Activated effector memory CD4-positive, alpha-beta T cell treated with anti-CD3 and anti-CD28 coated beads, Interleukin-2, amount 50 U/mL, for 16 hours (primary cell): ENCODE measurements at places on chromosomes 11 and 22.

DNA sequence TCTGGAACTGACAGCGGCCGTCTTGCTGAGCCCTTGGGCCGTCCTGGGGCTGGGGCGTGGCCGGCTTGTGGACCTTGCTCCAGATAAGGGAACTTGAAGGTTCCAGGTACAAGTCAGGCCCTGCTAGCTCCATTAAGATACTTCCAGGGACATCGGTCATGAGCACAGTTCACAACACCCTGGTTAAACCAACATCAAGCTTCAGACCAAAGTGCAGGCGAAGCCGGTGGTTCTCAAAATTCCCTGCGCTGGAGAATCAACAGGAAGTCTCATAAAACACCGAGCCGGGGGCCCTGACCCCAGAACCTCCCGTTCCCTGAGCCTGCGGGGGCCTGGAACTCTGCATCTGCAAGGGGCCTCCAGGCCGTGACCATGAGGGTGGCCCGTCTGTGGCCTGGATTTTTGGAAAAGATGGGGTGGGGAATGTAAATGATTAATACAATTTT lies 1043.8 kb downstream of the BRD1 start:
- peak; percentile 25 for DNase-seq

DNA sequence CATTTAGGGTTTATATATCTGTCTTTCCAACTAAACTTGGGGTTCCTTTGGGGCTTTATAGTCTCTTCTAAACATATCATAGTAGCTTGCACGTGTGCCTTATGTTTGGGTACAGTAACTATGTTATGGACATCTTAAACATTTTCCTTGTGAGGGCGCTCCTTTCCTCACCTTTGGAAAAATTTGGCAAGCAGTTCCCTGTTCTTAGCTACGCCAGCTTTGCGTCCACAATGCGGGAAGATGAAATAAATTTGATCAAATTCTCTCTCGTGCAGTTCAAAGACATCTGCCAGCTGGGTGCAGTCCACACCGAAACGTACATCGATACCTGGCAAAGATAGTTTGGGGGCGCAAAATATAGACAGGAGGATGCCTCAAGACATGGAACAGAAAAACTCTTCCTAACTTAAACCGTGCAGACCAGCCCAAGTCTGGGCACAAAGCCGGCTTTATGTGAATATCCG lies 548 bp downstream of the FDXACB1 start:
- DNase-seq, result no peak

DNA sequence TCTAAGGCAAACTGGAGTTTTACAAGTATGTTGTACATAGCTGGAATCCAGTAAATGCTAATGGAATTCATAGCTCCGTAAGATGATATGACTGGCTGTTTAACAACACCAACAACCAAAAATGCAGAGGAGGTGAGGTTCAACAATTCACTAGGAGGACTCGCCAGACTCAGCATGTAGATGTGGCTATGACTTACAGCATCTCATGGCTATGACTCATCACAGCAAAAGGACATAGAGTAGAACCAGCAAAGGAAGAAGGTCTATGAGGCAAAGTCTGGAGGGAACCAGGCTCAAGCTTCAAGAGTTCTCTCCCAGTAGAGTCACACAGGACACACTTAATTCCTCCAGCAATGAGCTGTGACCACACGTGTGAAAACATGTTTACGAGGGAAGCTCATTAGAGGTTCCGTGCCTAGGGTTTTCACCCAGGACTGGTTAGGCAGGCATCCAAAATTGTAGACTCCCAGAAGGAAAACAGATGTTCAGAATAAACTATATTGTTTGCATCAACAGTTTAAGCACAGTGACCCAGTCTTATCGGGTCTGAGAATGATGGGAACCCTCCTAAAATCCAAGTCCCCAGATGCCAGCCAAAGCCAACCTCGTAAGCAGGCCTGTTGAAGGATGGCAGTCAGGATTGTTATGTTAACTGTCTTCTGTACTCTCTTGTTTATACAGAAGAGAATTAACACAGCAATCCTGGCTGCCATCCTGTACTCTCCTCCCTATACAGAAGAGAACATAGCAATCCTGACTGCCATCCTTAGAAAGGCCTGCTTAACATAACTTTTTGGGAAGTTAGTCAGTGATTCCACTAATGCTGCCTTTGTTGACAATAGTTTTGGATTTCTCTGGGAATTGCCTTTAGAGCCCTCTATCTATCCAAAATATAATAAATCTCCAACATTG lies 116.6 kb downstream of the LARGE1 start:
- DNase-seq, result no peak

DNA sequence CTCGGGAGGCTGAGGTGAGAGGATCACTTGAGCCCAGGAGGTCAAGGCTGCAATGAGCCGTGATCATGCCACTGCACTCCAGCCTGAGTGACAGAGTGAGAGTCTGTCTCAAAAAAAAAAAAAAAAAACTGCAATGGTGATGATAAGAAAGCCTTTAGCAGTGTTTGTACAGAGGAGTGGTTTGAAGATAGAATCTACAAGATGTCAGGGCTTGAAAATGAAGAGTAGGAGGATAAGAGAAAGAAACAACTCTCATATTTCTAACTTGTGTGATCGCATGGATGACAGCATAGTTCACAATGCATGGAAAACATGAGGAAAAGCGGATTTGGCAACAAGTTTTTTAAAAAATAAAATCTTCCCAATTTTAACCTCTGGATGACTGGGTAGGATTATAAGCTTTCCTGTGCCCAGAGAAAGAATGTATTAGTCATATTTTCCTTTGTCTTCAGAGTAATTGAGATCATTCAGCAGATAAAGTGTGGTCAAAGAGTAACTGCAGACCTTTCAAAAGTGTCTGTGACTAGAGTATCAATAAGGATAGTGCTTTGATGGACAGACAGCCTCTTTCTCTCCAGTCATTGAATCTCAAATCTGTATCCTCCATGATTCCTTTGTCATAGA lies 328.1 kb downstream of the CASP12 start:
- no peak for DNase-seq

- no peak for DNase-seq
Observed at GRCh38 chr11:1749395-1750351, 722 bp downstream of the IFITM10 start.

GRCh38 chr22:42363892-42364291 lies 68.3 kb downstream of the NFAM1 start:
- DNase-seq, result no peak

GRCh38 chr11:97060184-97060583 lies 670.4 kb downstream of the JRKL start:
- DNase-seq, result no peak

DNA sequence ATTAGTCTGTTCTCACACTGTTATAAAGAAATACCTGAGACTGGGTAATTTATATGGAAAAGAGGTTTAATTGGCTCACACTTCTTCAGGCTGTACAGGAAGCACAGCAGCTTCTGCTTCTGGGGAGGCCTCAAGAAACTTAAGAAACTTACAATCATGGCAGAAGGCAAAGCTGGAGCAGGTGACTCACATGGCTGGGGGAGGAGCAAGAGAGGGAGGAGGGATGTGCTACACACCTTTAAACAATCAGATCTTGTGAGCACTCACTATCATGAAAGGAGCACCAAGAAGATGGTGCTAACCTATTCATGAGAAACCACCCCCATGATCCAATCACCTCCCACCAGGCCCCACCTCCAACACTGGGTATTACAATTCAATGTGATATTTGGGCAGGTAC lies 381.6 kb downstream of the ETS1 start:
- no peak for DNase-seq

DNA sequence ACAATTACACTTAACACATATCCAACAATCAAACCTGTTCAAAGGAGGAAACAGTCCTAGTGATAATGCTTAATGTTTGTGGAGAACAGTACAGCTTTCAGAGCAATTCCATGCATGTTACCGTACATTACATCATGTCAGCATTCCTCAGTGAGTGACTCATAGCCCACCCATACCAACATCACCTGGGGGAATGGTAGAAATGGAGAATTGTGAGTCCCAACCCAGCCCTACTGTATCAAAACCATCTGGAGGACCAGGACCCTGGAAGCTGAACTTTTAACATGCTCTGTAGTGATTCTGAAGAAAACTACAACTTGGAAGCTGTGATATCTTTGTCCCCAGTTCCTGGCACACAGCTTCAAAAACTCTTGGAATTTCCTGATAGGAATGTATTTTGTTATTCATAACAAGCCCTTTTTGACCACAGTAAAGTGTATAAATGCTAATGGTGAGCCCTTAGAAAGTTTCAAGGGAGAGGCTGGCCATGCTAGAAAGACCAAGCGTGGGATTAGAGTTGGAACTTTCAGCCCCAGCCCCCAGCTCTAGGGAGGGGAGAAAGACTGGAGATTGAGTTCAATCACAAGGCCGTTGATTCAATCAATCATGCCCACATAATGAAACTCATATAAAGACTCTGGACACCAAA lies 301.1 kb downstream of the BUD13 start:
- no peak for DNase-seq

DNA sequence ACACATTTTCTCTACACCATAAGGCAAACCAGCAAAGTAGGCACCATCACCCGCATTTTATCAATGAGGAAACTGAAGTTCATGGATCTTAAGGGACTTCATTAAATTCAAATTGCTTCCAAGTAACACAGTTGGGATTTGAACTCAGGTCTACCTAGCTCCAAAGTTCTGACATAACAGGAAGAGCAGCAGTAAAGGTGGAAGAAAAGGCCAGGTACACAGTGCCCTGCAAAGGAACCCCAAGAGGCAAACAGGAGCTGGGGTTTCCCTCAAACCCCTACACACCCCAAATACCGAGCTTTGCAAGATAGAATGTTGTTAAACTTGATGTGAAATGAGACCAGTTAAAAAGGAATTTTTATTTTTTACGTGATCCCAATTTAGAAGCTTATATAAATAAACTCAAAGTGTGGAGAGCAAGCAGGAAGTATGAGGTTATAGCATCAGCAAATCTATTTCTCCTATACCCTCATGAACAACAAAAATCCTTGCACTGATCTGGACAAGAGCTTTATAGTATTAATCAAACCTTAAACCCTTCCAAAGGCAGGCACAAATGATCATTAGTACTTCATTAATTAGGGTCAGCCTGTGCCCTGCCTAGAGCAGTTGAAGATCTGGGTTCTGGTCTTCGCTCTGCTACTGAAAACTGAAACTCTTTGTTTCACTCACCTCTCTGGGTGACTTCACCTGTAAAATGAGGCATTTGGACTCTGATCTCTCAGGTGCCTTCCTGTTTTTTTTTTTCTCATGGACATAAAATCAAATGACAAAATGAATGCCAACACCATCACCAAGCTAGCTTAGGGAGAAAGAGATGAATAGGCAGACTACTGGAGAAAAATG lies 36.5 kb downstream of the SYTL2 start:
- DNase-seq, result no peak

GRCh38 chr11:86255896-86256295 lies 11.3 kb downstream of the EED start:
- no peak for DNase-seq

- DNase-seq, result no peak
Observed at GRCh38 chr22:22604326-22605073, 39.9 kb upstream of the GGTLC2 start.

GRCh38 chr11:21603886-21604285 lies 589.0 kb upstream of the ANO5 start:
- DNase-seq, result no peak

DNA sequence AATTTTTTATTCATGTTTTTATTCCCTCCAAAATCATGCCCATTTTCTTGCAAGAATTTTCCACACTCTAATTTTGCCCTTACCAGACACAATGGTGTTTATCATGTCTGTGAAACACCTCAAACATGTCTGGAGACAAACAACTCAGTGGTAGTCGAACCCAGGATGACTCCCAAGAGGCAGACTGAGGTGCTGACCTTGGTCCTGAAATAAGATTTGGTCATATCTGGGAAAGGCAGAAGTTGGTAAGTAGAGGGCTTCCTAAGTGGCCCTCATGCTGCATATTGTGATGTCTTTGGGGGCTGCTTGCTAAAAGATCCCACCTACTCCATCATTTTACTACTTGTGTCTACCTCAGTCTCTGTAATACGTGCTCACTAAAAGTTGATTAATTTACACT lies 369.4 kb upstream of the ISX start:
- no peak for DNase-seq

- peak; percentile 80 for DNase-seq
Observed at GRCh38 chr22:37566329-37566837, 6.1 kb downstream of the CDC42EP1 start.

DNA sequence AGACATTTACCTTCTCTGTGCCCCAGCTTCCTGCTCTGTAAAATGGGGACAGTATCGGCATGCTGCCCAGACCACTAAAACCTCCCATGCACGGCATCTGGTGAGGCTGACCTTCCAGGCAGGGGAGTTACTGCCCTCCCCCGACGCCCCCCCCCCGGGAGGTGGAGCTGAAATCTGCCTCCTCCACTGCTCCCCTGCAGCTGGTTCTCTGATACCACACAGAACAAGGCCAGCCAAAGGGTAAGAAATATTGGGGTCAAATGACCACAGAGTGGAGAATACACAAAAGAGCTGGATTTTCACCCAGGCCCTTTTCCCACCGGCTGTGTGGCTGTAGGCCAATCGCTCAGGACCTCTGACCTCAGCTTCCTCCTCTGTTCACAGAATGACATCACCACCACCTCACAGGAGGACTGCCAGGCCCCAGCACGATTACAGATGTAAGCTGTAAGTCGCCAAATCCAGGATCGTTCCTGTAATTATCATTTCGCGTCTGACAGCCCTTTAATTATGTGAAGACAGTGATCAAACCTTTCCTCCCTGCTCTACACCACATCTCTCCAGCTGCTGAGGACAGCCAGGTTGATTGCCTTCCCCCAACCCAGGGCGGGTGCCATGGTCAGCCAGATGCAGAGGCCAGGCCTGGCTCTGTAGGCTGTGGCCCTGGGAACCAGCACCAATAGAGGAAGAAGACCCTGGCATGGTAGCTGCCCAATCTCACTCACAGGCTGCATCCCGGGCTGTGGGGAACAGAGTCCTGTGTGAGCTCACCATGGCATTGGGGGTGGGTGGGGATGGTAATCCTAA lies 35.7 kb upstream of the KLHL35 start:
- no peak for DNase-seq

GRCh38 chr11:32053151-32053888 lies 37.6 kb upstream of the RCN1 start:
- DNase-seq, result no peak

GRCh38 chr11:60390419-60390818 lies 5.8 kb upstream of the MS4A14 start:
- no peak for DNase-seq

- no peak for DNase-seq
Observed at GRCh38 chr22:44970291-44970690, 39.5 kb downstream of the PHF21B start.

GRCh38 chr11:15976433-15977045 lies 379.8 kb downstream of the SOX6 start:
- DNase-seq, result no peak

DNA sequence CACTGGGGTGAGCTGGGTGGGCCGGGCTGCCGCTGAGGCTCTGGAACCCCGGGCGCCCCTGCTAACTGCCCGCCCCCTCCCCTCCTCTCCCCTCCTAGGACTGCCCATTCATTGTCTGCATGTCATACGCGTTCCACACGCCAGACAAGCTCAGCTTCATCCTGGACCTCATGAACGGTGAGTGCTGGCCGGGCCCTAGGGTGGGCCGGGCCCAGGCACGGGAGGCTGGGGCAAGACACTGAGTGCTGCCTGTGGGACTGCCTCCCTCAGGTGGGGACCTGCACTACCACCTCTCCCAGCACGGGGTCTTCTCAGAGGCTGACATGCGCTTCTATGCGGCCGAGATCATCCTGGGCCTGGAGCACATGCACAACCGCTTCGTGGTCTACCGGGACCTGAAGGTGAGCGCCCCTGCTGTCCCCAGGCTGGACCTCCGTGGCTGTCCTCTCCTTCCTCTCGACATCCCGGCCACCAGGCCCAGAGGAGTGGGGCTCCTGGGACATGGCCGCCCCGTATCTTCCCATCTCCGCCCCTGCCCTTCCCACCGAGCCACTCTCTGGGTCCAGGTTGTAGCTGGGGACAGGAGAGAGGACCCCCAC lies 7.5 kb upstream of the ANKRD13D start:
- DNase-seq, result peak; percentile 54
